Neural crest cell (in vitro differentiated cells): ENCODE measurements at places on chromosomes 11 and 22.

DNA sequence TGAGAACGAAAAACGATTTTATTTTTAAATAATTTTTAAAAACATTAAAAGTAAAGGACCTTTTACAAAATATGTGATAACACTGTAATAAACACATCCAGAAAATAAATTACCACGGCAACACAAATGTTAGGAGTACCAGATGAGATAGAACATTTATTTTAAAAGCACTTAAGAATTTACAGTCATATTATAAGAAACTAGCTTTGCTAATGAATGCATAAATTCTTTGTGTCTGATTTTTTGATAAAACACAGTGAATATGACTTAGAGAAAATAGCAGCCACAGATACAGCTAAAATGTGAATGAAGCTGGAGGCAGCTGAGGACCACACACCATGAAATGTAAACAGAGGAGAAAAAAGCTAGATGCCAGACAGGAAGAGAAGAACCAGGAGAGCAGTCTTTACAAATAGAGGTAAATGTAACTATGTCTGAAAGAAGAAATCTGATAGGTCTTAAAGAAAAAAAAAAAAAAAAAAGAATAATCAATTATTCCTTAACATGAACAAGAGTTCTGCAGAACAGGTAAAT lies 14.6 kb downstream of the CCDC34 start:
- no peak for DNase-seq

GRCh38 chr11:78840200-78840599 lies 265.5 kb upstream of the NARS2 start:
- DNase-seq: no peak

- no peak for DNase-seq
Measured at GRCh38 chr22:23877566-23877965, 16.6 kb upstream of the MIF start.

GRCh38 chr11:99718291-99718690 lies 697.5 kb downstream of the CNTN5 start:
- DNase-seq: no peak

- DNase-seq: no peak
Measured at GRCh38 chr22:32355760-32356159, 1.9 kb upstream of the RFPL3 start.

DNA sequence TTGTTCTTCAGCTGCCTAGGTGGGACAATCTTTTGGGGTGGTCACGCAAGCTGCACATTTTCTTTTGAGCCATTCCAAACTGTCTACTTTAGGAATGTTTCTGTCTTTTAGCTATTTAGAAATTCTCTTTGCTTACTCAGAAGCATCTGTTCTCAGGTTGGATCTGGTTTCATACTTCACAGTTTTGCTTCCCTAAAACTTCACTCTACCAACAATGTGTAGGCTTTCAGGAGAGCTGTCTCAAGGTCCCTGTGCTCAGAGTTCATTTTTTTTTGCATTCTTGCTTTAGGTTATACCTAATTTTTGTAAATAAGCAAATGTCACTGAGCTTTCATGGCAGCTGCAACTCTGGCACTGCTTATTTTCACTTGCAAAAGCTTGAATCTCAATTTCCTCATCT lies 36.7 kb downstream of the CCDC90B start:
- DNase-seq: no peak

- no peak for DNase-seq
Measured at GRCh38 chr11:16921019-16921418, 93.2 kb downstream of the PLEKHA7 start.

- DNase-seq: no peak
Measured at GRCh38 chr11:106088896-106089295, 11.4 kb downstream of the AASDHPPT start.

GRCh38 chr11:111460856-111461255 lies 51.3 kb downstream of the BTG4 start:
- DNase-seq: no peak

GRCh38 chr11:78533399-78533798 lies 41.3 kb downstream of the NARS2 start:
- no peak for DNase-seq

DNA sequence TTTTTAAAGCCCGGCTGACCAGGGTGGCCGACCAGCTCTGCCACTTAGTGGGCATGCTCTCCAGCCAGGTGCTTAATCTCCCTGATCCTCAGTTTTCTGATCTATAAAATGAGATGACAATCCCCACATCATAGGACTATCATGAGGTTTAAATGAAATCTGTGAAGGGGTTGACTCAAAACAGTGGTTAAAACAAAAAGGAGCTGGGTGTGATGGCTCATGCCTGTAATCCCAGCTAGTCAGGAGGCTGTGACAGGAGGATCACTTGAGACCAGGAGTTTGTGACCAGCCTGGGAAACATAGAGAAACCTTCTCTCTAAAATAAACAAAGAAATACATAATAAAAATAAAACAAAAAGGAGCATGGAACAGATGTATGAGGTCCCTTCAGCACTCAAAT lies 3.6 kb upstream of the C11orf86 start:
- DNase-seq: no peak

GRCh38 chr22:43364169-43364435 lies 20.9 kb upstream of the SCUBE1 start:
- DNase-seq: no peak

GRCh38 chr11:119924017-119924416 lies 195.0 kb upstream of the NECTIN1 start:
- DNase-seq: no peak

- no peak for DNase-seq
Measured at GRCh38 chr11:76560219-76560618, 110.3 kb downstream of the LRRC32 start.

- DNase-seq: no peak
Measured at GRCh38 chr11:77067861-77068443, 1.2 kb downstream of the CAPN5 start.

GRCh38 chr11:67355023-67355793 lies 1.9 kb upstream of the POLD4 start:
- DNase-seq: no peak

GRCh38 chr11:111957663-111958444 lies 20.7 kb downstream of the DIXDC1 start:
- no peak for DNase-seq

GRCh38 chr11:118930094-118930712 lies 4.5 kb upstream of the BCL9L start:
- DNase-seq: peak; percentile 82

DNA sequence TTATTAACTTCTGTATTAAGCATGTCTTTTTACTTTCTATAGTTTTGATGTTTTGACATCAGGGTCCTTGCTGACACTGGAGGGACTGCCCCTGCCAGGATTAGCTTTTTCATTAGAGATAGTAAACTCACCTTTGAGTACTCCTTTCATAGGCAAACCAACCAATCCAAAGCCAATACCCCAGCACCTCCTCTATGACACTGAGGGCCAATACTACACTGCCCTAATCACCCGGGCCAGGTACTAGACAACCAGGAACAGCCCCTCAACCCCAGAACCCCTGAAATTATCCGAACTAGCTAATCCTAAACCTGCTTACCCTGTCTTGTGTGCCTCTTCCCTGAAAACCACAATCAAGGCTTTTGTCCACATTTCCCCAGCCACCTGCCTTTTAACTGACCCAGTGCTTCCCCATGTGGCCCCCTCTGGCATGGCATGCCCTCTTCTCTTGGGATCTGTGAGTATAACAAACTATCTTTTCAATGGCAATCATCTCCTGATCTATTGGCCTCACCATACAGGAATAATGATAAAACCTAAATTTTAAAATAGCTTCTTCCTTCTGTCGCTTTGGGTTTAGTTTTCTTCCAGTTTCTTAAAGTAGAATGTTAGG lies 31.2 kb downstream of the RAB6A start:
- peak; percentile 22 for DNase-seq

DNA sequence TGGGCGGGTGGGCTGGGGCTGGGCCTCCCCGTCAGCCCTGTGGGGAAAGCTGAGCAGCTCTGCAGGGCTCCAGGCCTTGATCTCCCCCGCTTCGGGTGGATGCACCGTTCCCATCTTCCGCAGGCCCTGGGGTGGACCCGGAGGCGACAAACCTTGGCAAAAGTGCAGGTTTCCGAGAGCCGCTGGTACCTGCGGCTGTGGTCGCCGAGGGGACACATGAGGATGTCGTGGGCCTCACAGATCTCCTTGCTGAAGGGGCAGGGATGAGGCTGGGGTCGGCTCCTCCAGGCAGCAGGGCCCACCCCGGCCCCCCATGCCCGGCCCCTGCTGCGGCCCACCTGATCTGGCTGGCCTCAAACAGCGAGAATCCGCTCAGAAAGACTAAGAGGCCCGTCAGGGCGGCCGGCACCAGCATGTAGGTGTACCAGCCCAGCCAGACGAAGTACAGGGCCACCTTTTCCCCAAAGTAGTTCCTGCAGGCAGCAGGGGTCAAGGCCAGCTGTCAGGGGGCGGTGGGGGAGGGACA lies 11.8 kb downstream of the ANO9 start:
- DNase-seq: no peak

- no peak for DNase-seq
Measured at GRCh38 chr22:39706376-39707140, 136.0 kb downstream of the CACNA1I start.

DNA sequence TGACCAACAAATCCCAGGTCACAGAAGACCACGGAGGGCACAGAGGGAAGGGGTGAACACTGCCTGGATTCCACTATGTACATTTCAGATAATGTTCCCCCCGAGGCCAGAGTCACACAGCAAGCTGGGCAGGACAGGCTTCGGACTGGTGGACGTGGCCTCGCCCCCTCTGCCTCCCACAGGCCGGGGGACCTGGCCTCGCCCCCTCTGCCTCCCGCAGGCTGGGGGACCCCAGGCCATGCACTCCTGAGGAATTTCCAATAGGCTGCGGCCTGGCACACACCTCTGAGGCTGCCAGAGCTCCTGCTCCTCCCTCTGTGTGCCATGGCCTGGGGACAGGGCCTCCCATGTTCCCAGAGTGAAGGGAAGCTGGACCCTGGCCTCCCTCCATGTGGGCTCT lies 1352.8 kb downstream of the BRD1 start:
- no peak for DNase-seq

- DNase-seq: no peak
Measured at GRCh38 chr11:10327254-10327653, 22.4 kb downstream of the ADM start.

- no peak for DNase-seq
Measured at GRCh38 chr11:22898036-22898435, 37.8 kb upstream of the CCDC179 start.

DNA sequence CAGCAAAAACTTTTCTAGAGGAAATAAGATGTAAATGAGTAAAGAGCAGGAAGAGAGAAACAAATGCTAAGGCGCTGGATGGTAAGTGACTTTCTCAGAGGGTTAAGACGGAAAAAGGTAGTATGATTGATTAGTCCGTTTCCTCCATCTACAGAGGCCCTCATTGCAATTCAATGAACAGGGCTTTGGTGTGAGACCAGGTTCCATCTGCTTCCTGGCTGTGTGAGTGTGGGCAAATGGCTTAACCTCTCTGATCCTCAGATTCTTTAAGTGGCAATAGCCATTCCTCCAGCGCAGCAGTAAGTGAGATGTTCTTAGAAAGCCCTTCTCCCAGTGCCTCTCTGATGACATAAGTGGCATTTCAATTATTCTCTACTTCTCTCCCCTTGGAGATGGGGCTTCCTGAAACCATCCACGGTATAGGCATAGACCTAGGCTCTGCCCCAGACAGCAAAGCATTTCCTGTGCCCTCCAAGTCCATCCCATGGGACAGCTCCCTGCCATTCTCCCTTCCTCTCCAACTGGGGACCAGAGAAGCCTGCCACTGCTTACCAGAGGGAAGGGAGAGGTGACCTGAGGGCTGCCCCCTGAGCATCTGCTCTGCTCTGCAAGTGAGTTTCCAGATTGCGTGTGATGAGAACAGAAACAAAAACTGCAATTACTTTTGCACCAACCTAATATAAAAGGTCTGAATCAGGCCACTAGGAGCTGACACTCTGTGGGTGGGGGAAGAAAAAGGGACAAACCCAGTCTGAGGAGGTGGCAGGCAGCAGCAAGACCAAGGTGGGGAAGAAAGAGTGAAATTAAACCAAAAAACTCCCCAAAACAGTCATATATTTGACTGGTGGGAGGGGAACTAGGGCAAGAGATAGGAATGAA lies 12.7 kb upstream of the CD44 start:
- no peak for DNase-seq

DNA sequence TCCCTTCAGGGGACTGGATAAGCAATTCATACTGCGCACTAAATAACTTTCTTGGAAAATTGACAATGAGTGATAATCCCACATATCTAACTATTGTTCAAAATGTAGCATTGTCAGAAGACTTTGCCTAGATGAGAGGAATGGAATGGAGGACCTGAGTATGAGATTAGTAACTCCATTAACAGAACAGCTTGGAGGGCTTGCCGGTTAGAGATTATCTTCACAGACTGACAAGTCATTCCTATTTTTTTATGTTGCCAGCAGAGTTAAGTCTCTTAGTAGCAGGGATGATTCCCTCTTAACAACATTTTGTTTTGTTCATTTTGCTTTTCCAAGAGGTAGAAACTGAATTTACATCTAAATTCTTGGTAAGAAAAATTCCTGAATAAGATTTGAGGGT lies 7.1 kb upstream of the BACE1-AS start:
- no peak for DNase-seq

DNA sequence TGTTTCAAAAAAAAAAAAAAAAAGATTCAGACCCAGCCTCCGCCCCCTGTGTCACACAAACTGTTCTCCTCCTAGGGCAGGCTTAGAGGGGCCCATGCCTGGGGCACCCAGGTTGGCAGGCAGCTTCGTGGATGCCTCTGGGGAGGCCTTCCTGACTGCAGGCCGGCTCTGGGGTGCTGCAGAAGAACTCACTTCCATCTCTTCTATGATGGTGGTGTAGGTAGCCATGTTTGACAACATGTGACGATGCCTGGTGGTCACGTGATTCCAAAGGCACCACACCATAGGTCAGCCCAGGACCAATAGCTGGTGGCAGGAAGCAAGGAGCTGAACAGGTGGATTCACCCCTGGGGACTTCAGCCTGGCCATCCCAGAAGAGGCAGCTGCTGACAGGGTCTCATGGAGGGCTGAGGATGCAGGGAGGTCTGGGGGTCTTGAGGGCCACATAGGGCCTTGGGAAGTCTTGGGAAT lies 24.1 kb upstream of the CELSR1 start:
- no peak for DNase-seq

DNA sequence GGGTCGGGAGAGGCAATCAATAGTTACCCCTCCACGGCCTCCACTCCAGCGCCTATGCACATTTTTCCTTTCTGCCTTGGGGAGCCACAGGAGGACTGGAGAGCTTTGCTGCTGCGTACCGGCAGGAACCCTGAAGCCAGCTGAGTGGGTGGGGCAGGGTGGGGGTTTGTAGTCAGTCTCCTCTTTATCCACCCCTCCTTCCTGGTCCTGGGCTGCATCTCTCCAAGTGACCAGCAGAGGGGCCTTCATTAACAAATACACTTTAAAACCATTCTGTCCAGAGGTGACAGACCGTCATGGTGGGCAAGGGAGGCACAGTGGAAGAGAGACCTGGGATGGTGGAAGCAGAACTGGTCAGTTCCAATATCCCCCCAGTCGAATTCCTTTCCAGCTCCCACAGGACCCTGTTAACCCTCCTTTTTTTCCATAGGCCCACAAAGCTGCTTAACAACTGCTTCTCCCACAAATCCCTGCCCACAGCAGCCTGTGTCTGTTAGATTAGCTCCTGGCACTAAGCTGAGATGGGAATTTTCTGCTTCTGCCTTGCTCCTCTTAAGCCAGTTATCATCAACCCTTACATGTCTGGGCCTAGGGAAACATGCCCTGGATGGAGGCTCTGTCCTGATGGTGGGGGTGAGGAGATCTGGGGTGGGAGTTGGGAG lies 3.9 kb upstream of the ABCG4 start:
- peak; percentile 62 for DNase-seq

- DNase-seq: no peak
Measured at GRCh38 chr11:20388096-20389055, 860 bp downstream of the PRMT3 start.

GRCh38 chr22:17578136-17578754 lies 14.9 kb downstream of the SLC25A18 start:
- no peak for DNase-seq
